Cortex of kidney (tissue), 1 donor: ENCODE measurements at places on chromosomes 6 and 20.

- DNase-seq = no peak
These were observed 33.4 kb downstream of the STK35 start for GRCh38 chr20:2135013-2135412.

DNA sequence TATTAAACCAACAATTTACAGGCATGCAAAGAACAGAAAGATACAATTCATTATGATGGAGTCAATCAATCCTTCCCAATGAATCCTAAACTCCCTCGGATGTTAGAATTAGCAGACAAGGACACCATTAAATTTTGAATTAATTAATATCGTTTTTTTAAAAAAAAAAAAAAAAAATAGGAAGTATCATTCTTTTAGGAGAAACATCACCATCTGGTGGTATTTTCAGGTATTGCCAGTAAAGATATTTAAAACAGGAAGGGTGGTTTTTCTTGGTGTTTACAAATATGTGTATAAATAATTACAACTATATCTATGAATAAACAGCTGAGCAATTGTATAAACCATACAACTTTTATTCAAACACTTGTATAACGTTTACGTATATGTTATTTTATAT, 564.4 kb downstream of the HAO1 start:
- no peak for DNase-seq

- no peak for DNase-seq
These were observed 10.1 kb downstream of the HFE start for GRCh38 chr6:26097268-26097875.

- DNase-seq = no peak
These were observed 113.1 kb downstream of the FYN start for GRCh38 chr6:111759836-111760785.

GRCh38 chr20:52312132-52312729, 120.7 kb upstream of the ZFP64 start:
- no peak for DNase-seq

DNA sequence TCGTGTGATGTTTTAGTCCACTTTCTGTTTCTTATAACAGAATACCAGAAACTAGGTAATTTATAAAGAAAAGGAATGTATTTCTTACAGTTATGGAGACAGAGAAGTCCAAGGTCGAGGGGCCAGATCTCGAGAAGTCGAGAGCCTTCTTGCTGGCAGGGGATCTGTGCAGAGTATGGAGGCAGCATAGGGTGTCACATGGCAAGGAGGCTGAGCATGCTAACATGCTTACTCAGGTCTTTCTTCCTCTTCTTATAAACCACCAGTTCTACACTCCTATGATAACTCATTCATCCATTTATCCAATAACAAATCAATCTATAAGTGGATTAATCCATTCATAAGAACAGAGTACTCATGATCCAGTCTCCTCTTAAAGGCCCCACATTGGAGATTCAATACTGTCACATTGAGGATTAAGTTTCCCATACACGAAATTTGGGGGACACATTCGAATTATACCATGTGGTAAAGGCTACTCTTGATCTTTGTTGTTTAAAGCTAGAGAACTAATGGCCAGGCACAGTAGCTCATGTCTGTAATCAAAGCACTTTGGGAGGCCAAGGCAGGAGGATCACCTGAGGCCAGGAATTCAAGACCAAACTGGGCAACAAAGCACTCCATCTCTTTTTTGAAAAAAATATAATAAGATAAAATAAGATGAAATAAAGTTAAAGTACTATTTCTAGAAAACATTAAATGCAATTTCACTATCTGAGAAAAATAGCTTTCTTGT, 2.1 kb downstream of the GOPC start:
- DNase-seq = no peak

- no peak for DNase-seq
These were observed 246.3 kb downstream of the FNDC1 start for GRCh38 chr6:159415540-159415939.

DNA sequence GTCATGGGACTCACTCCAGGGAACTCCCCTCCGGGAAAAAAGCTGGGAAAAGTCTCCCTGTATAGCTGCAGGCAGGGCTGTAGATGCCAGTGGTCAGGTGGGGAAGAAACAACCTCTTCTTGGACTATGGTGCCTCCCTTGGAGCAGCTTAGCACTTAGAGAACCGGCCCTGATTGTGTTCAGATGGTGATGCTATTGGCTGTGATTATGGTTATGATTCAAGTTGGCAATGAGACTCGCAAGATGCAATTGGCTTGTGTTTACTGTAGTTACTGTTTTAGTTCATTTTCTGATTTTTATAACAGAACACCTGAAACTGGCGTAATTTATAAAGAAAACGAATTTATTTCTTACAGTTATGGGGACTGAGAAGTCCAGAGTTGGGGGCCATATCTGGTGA, 314.7 kb upstream of the RNF24 start:
- DNase-seq = no peak

- DNase-seq = no peak
These were observed 13.9 kb downstream of the MCM9 start for GRCh38 chr6:118921084-118921483.

DNA sequence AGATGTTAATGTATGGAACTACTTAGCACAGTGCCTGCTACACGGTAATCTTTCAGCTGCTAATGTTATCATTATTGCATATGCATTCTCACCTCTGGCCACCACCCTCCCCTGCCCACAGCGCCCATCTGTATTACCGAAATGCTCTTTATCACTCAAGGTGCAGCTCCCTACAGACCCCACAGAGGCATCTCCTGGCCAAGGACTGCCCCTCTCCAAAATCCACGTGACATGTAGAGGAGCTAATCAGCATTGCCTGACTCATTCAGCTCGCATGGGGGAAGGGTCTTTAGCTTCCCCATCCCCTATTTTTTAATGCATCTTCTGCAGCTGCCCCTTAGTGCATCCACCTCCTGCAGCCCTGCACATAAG, 41.8 kb downstream of the SLC22A23 start:
- DNase-seq = no peak

DNA sequence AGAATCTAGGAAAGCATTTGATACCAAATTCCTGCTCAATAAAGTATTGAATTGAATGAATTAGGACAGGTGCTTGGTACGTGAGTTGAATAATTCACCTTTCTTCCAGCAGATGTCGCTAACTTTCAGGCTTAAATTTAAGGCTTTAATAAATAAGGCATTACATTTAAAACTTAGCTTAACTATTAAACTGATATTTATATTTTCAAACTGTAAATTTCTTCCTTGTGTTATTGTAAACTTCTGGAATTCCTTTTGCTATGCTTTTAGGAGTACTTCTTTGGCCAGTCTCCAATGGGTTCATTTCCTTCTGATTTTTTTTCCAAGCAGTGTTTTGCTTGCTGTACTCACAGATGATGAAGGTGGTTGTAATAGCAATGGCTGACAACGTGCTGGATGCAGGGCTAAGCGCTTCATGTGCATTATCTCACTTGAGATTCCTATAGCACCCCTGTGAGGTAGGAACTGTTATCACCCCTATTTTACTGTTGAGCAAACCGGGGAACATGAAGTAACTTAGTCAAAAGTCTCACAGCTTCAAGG, 71.3 kb upstream of the SLC2A12 start:
- no peak for DNase-seq

DNA sequence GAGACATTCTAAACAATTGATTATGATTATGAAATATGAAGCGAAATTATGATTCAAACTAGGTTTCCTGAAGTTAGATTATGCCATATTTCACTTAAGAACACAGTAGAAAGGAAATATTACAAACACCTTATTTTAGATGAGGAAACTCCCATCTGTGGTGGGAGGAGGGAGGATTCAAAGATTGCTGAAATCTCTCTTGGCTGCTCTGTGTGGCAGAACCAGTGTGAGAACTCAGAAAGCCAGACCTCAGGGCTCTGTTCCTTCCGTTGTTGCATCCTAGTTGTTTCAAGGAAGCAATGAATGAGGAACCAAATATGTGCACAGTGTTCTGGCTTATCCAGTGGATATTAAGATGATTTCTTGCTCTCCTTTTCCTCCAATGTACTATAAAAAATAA, 2.1 kb downstream of the TAAR5 start:
- no peak for DNase-seq

DNA sequence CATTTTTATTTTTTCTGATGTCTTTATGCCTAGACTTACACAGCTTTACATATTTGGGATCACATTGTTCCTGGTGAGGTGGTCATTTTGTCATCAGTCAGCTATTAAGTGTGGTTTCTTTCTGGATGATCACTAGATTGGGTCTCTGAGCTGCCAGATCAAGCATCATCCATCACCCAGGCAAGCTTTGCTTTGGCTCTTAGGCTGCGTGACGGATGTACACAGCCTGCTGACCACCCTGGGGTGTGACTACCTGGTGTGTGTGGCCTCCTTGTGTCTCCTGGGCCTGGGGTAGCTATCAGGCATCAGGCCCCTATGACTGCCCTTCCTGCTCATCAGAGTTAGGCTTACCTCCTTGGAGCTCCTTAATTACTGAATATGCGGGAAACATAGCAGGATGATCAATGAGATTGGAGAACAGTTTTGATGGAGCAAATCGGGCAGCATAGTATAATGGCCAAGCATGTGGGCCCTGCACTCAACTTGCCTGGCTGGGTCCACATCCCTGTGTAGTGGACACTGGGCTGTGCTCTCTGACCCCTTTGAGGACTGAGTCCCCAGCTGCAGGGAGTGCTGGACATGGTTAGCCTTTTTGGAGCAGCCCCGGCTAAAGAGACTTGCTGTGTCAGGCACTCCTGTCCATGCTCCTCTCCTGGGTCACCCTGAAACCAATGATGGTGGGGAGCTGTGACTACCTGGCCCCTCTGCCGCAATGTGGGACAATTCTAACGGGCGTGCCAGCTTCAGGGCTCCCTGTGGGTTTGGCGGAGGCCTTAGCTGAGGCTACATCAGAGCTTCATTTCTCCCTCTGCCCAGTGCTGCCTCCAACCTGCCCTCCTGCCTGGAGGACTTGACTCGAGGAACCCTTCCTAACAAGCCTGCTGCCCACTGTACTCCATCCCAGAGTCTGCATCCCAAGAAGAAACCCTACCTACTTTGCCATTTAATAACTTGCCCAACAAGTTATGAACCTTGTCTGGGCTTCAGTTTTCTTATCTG, 8.2 kb downstream of the DAAM2 start:
- no peak for DNase-seq

DNA sequence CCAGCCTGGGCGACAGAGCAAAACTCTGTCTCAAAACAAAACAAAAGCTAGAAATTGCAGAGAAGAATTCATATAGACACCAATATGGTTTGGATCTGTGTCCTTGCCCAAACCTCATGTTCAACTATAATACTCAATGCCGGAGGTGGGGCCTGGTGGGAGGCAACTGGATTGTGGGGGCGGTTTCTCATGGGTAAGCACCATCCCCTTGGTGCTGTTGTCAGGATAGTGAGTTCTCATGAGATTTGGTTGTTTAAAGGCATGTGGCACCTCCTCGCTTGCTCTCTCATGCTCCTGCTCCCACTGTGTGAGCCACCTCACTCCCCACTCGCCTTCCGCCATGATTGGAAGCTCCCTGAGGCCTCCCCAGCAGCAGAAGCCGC, 15.2 kb downstream of the NINL start:
- DNase-seq = no peak

DNA sequence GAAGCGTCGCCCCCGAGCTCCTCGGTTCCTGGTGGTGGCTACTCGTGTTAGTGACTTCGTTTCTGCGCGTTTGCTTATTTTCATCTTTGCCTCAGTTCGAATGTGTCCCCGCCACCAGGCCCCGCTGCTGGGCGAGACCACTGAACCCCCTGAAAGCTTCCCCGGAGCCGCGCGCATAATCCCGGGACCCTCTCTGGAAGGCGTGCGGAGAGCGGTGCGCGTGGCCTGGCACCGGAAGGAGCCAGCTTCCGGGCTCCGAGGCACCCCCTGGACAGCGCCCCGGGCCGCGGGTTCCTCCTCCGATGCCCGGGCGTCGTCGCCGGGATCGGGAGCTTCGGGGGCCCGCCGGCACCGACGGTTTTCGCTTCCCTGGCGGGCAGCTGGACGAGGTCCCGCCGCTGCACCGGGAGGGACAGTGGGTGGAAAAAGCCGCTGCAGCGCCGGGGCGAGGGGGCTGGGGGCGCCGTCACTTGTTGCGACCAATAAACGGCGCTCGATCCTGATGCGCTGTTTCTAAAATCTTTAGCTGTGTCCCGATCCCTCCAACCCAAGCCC, 643 bp upstream of the SLC35D3 start:
- no peak for DNase-seq

GRCh38 chr6:27720607-27721580, 191.3 kb downstream of the OR2B2 start:
- no peak for DNase-seq

GRCh38 chr6:5278565-5279120, 17.3 kb downstream of the FARS2 start:
- DNase-seq = no peak

DNA sequence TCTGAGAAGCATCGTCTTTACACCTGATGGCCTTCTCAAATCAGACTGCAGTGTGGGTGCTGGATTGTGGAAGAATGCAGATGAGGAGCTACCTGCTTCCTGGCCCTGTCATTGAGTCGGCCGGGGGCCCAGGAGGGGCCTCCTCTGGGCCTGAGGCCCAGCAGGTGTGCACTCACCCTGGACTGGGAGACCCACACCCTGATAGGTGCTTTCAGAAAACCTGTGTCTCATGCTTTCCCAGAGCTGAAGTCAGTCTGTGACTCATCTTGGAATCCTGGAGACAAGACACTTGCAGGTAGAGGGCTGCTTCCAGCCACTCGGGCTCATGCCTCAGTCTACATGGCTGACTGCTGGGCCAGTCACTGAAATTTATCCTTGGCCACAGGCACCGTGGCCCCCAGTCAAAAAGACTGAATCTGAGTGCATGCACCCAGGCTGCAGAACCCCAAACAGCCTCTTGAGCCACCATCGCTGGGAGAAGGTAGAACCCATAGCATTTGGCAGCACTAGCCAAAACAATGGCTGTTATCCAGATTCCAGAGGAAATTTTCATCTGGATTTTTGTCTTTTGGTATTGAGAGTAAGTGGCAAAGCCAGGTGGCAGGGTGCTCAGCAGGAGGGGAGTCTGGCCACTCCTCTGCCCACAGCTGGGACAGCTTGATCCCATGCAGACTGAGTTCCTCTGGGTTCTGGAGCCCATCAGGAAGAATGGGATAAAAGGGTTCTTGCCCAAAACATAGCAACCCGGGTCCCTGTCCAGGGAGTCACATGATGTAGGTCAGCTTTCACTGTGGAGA, 182.0 kb upstream of the CST7 start:
- no peak for DNase-seq
